IPS DF 19.7 (cell line): ENCODE measurements at places on chromosomes 5 and 9.

DNA sequence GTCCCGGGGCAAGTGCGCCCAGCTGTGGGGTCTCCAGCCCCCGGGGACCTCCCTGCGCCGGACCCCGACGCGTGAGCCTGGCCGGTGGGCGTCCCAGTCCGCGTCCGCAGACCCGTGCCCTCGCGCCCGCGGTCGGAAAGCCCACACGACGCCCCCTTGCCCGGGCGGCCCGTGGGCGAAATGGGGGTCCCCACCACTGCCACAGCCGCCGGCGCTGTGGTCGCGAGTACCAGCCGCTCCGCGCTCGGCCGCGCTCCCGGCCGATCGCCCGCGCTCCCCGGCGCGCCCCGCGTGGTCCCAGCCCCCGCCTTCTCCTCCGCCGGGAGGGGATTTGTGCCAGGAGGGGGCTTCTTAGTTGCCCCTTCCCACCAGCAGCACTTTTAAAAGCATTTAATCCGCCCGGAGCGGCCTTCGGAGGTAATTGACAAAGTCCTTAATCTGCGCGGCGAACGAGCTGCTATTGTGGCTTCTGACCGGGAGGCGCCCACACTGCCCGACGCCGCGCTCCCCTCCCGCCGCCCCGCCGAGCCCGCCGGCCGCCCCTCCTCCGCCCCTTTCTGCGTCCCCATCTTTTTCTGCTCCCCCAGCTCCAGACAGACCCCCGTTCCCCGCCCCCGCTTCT, 469 bp upstream of the FIBCD1 start:
- no peak for DNase-seq

DNA sequence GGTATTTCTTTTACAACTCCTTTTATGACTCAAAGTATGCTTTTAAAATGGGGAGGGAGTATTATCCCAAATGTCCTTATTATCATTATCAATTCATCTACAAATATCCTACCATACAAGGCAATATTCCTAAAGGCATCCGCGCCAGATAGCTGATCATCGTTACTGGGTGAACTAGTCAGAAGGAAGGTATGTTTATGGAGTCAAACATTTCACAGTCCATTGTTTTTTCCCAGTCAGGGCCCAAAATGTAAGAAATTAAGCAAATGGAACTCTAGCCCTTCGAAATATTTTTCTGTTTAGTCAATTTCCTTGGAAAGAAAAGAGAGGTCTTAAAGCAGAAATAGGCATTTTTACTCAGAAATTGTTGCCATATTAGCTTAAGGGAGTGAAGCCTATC, 188.5 kb upstream of the CCNG1 start:
- DNase-seq, result no peak

DNA sequence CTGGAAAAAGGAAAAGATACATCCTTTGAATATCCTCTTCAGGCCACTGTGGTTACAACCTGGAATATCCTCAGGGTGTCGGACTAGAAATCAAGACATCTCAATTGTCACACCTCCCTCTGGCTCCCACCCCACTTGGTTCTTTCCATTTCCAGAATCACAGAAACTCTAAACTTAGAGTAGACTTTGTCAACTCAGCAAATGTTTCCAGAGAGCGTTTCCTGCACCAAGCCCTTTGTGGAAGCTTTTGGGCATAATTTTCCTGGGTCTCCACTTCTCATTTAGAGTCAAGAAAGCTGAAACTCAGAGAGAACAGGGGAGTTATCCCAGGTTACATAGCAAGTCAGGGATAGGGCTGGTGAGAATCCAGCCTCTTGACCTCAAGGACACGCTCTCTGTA, 108.8 kb downstream of the ASTN2 start:
- DNase-seq, result no peak

DNA sequence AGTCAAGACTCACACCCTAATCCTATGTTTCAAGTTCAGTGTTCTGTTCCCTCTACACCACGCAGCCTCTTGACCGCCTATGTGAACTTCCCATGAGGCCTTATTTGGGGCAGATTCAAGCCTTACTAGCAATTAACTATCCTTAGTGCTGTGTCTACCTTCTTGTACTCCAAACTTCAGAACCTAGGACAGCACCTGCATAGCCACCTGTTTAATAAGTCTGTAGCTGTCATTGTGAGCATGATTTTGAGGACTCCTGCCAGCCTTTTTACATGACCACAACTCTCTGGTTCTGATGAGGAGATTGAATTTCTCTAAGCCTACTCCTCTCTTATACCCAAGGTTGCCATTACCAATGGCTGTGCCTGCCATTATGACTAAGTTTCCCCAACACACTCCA, 50.8 kb upstream of the PCSK1 start:
- DNase-seq, result no peak

GRCh38 chr5:163305655-163306054, 131.7 kb upstream of the CCNG1 start:
- no peak for DNase-seq

- DNase-seq, result no peak
Observed at GRCh38 chr9:109497226-109498153, 617 bp downstream of the PTPN3 start.

- DNase-seq, result no peak
Observed at GRCh38 chr9:130345009-130345896, 79.7 kb downstream of the HMCN2 start.

- DNase-seq, result no peak
Observed at GRCh38 chr5:4989118-4989517, 151.0 kb upstream of the ADAMTS16 start.

GRCh38 chr9:98654247-98654646, 54.5 kb downstream of the GABBR2 start:
- no peak for DNase-seq

DNA sequence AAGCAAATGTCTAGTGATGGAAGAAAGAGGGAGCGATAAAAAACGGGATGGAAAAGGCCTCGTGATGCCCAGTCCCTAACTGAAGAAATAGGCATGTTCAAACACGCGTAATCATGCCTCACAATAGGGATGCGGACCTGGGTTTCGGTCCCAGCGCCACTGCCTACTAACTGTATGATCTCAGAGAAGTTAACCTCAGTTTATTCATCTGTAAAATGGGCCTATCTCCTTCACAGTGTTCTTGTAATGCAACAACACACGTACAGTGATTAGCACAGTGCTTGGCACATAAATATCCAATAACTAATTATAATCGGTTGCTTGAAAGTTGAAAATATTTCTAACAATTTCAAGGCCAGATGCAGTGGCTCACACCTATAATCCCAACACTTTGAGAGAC, 181.8 kb downstream of the FANCC start:
- DNase-seq, result no peak

DNA sequence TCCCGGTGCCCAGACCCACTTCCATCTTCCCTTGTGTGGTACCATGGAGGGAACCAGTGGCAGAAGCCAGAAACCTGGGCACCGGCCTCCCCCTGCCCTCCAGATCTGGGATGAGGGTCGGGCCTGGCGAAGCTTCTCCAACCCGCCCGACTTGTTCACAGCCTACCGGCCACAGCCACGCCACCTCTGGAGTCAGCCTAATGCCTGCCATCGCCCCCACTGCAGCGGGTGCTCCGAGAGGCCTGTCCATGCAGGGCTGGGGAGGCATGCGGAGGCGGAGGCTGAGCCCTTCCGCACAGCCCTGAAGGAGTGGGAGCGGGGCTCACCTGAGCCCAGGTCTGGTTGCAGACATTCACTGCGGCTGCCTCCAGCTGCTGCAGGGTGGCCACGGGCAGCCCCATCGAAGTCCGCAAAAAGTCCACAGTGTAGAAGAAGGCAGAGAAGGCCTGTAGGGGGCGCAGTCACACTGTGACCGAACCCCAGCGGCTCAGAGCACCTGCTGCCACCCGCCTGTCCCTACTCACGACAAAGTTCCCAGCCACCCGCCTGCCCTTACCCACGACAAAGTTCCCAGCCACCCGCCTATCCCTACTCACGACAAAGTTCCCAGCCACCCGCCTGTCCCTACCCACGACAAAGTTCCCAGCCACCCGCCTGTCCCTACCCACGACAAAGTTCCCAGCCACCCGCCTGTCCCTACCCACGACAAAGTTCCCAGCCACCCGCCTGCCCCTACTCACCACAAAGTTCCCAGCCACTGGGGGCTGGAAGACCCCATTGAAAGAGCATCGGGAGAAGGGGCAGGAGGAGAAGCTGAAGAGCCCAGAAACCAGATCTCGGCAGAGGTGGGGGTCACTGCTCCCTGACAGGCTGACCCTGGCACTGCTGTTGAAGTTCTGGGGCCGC, 3.8 kb upstream of the NPDC1 start:
- DNase-seq, result no peak

DNA sequence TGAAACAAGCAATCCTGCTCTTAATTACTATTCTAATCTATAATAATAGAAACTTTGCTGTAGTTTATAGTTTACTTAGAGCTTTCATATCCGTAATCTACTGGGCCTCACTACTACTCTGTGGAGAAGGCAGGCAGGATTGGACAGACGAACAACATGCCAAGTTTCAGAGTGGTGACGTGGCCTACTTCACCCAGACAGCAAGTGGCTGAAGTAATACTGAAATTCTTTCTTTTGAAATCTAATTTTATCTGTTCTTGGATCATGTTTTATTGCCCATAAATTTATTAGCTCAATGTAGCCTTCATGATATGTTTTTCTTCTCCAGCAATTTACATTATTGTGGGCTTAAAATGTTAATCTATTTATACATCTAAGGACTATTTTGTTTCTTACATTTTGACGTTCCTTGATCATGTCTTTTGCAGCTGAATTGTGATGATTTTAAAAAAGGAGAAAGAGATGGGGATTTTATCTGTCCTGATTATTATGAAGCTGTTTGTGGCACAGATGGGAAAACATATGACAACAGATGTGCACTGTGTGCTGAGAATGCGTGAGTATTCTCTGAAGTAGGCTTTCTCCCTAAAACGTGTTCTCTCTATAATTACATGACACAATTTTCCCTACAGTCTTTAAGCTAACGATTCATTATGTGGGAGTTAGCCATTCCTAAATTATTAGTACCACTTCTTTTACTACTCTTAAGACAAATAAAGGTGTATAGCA, 22.4 kb downstream of the SPINK5 start:
- no peak for DNase-seq

- DNase-seq, result no peak
Observed at GRCh38 chr5:100904259-100904861, 1.3 kb upstream of the ST8SIA4 start.

DNA sequence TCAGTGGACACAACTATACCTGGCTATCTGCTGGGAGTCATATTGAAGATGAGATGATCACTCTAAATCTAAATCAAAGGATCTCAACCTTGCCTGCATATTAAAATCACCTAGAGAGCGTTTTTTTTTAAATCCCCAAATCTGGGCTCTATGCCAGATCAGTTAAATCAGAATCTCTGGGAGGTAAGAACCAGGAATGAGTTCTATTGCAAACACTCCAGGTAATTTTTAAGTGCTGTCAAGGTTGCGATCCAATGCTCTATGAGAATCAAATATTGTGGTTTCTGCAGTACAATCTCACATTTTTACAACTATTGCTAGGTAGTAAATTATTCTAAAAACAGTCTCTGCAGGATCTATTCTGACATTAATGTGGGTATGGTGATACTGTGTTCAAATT, 202.3 kb upstream of the OR13F1 start:
- DNase-seq, result no peak

GRCh38 chr9:126683698-126684044, 69.9 kb downstream of the LMX1B start:
- no peak for DNase-seq

DNA sequence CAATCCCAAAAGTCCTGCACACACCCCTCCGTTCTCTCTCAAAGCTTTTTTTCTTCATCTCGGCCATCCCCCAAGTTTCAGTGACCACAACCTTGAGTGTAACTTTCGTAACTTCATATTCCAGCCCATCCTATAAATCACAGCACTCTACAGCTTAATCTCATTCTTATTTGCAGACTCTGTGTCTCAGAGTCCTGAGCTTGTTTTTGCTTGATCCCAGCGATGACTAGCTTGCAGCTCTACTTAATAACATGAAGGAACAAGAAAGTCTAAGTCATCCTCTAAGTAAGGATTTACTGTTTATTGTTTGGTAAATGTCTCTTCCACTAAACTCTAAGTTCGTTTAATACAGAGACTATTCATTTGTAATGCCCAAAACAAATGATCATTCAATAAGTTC, 2.6 kb upstream of the SPDL1 start:
- DNase-seq, result no peak

- DNase-seq, result no peak
Observed at GRCh38 chr5:93608855-93609254, 25.8 kb downstream of the NR2F1 start.

- DNase-seq, result no peak
Observed at GRCh38 chr9:129354498-129354897, 176.4 kb upstream of the IER5L start.

DNA sequence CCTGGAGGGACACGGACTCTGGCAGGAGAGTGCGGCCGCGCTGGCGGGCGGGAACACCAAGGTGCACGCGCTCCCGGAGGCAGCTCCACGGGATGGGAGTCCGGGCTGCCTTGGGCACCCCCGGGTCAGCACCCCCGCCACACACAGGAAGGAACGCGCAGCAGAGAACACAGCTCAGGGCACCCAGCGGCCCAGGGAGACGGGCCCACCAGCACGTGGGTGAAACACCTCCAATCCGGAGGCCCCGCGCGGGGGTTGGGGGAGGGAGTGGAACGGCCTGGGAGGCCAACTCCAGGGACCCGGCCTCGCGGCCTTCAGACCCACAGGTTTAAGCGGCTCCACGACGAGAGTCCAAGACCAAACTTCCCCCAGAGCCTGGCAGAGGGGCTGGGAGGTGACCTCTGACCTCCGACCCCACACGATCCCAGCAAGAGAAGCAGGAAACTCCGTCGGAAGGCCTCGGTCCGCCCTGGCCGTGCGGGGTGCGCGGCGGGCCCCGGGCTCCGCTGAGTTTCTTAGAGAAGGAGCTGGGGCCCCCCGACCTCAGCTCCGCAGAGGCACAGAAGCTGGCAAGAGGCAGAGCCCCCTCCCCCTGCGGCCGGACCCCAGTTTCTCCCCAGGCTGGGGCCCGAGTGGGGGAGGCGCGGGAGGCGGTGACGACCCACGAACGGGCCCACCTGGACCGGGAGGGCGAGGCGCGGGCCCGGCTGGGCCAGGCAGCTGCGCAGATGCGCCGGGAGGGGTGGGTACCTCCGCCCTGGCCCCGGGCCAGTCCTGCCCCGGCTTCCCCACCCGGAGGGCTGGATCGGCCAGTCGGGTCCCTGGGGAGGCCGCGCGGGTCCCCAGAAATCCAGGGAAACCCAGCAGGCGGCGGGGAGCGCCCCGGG, 851 bp downstream of the NACC2 start:
- DNase-seq, result no peak

DNA sequence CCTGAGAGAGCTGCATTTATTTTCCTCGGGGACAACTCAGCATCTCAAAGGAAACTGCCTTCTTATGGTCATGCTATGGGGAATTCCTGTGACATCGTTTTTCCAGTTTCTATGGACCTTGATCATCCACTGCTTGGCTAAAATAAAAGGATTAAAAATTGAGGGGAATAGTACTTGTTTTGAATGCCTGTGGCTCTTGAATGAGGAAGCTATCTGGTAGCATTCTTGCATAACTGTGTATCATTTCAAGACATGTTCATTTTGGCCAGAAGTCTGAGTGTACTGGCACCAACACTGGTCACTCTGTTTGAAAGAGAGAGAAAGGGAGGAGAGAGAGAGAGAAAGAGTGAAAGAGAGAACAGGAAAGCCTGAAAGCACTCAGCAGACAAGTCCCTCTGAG, 116.7 kb downstream of the DOCK2 start:
- DNase-seq, result no peak

- DNase-seq, result no peak
Observed at GRCh38 chr5:117947121-117947520, 1041.2 kb downstream of the DTWD2 start.
